ENCODE measurements at places on chromosomes 12 and 14. TPM values are rescaled to one million over a fixed set of nuclear protein-coding genes. Genes with fewer than 3 reads are reported as not detected.

DLK1 gene
- polyA plus RNA-seq: 6.1 TPM

DCN gene
- polyA plus RNA-seq: 516 TPM

YBX3 gene
- polyA plus RNA-seq: 206 TPM

KLRK1 gene
- polyA plus RNA-seq: 0.46 TPM

IQSEC3 gene
- polyA plus RNA-seq: 6.7 TPM

INHBC gene
- 0.14 TPM for polyA plus RNA-seq

LPAR5 gene
- 1.3 TPM for polyA plus RNA-seq

HPD gene
- polyA plus RNA-seq: 1.5 TPM

RPL10L gene
- polyA plus RNA-seq: 0.23 TPM

SDR9C7 gene
- polyA plus RNA-seq: not detected

CD27 gene
- 0.98 TPM for polyA plus RNA-seq

All from right renal cortex interstitium (tissue), 3 donors.